ENCODE measurements at places on chromosomes 2 and 18. TPM values are rescaled to one million over a fixed set of nuclear protein-coding genes. Genes with fewer than 3 reads are reported as not detected.
A peak's percentile ranks its signal among the peaks of the same experiment; 100 is the strongest.

The SAG gene
- not detected for total RNA-seq

DNA sequence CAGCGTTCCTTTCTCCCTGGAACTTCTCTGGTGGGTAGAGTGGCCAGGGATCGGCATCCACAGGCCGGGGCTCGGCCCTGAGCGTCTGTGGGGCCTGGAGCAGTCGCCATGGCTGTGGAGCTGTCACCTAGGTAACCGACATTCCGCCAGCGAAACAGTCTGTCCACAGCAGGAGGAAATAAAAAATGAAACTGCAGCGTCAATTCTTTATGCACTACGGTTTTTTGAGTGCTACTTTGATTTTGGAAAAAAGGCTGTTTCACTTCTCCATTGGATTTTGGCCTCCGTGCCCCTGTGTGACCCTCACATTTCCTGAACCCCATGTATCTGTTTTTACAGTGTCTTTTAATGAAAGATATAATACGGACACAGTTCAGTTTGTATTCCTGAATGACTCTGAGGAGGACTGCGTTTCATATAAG, 163.4 kb downstream of the LDLRAD4 start:
- DNase-seq, result peak; percentile 55

DNA sequence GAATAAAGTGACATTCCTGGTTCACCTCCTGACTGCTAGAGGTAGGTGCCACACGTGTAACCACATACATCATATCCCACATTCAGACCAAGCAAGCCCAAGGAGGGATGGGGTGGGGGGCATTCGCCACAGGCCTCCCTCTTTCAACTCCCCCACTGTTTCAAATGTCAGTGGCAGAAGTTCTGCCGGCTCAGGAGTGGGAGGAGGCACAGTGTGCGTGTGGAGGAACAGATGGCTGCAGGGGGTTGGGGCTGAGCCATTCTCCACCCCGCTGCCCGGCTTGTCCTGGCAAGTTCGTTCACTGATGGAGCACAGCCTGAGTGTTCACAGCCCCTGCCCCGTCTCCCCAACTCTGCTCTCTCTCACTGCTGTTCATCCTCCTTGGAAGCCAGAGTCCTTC, 75.4 kb upstream of the TANC1 start:
- DNase-seq, result no peak

- no peak for DNase-seq
These were observed 11.4 kb upstream of the NR4A2 start for GRCh38 chr2:156343940-156344301.

- no peak for DNase-seq
These were observed 235.2 kb downstream of the SH3RF3 start for GRCh38 chr2:109364217-109364616.

DNA sequence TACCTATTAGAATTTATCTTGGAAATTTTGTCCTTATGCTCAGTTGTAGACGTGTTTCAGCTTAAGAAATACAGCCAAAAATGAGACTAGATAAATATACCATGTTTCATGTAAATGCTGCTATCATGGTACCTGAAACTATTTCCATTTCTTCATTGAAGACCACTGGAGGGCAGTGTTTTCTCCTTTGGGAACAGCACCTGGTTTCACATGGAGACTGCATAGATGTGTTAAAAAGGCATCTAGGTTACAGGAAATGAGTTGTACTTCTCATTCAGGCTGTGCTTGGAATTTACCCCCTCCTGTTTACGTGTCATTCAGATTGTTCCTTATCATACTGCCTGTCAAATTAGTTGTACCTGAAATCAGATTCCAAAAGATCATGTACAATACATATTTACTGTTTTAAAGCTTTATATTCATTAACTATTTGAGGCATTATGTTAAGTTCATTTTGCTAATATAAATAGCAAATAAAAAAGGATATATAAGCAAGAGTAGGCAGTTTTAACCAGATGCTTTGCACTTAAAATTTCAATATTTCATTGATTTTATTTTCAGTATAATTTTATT, 57.3 kb upstream of the PSMD14 start:
- DNase-seq, result no peak

DNA sequence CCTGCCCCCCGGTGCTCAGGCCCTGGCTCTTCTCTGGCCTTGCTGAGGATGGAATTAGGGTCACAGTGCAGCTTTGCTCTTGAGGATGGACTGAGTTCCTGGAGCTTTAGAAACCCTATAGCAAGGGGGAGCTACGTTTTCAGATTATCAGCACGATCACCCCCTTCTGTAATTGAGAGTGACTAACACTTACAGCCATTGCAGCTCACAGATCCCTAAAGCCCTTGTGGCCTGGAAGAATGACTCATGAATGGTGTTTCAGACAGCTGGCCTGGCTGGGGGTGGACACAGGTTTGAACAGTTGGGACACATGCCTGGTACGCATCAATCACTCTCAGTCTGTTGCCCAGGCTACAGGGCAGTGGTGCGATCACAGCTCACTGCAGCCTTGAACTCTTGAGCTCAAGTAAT, 79.7 kb upstream of the IGFBP5 start:
- no peak for DNase-seq

DNA sequence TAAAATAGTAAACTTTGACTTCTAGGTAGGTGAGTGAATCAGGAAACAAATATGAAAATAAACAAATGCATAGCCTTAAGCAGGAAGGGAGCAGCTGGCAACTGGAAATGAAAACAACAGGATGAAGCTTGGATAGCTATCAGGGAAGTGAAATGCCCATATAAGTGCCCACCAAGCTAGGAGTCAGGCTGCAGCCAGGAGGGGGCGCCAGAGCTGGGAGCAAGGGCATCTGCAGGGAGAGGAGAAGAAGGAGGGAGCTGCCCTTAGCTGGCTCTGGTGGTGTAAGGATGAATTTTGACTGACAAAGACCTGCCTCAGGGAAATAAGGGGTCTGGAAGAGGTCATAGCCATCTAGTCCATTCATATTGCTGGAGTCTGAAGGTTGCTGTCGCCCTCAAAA, 298.3 kb downstream of the TDRD15 start:
- no peak for DNase-seq

All from tibial nerve (tissue), 4 donors.